Cardiac muscle cell (in vitro differentiated cells and primary cell): ENCODE measurements at places on chromosomes 6 and 20. TPM values are rescaled to one million over a fixed set of nuclear protein-coding genes. Genes with fewer than 3 reads are reported as not detected.

Gene FOXF2
- 0.09 TPM in 1 of 2 replicates, not detected in the other for total RNA-seq

Gene MOXD1
- total RNA-seq = 19.0 and 30.6 TPM in 2 replicates

Gene EFCAB8
- total RNA-seq = not detected in 2 replicates

Gene PEDS1
- total RNA-seq = 36.9 and 38.4 TPM in 2 replicates

Gene AVP
- total RNA-seq = not detected in 2 replicates

DNA sequence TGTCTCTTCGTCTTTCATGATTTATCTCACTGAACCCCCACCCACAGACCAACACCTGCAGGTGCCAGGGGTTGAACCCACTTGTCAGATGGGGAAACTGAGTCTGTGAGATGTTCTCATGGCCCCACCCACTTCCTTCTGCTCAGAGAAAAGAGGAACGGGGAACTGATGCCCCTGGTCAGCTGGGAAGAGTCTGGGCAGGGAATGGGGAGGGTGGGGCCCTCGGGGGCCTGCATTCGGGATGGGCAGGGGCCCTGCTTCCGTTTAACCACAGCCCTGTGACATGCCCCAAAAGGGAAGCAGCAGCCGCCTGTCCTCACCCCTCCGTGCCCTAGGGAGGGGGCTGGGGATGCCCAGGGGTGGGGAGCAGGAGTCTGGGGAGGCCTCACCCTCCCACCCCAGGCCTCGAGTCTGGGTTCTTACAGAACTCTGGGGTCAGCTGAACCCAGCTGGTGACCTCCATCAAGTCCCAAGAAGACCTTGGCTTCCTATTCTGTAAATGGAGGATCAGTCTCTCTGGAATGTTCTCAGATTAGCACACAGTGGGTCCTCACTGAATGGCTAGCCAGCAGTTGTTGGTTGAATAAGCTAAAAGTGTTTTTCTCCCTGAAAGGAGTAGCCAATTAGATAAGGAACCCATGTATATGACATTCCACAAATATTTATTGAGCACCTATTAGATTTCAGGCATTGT lies 81.5 kb downstream of the CEBPB start:
- H3K27me3 ChIP-seq = no peaks in the 10 kb centered on the region
- no peak overlapping the region for H3K27ac ChIP-seq
- H3K36me3 ChIP-seq = no peaks in the 10 kb centered on the region
- no peak for DNase-seq
- no peaks in the 10 kb centered on the region for H3K4me1 ChIP-seq
- H3K4me3 ChIP-seq = no peak overlapping the region

DNA sequence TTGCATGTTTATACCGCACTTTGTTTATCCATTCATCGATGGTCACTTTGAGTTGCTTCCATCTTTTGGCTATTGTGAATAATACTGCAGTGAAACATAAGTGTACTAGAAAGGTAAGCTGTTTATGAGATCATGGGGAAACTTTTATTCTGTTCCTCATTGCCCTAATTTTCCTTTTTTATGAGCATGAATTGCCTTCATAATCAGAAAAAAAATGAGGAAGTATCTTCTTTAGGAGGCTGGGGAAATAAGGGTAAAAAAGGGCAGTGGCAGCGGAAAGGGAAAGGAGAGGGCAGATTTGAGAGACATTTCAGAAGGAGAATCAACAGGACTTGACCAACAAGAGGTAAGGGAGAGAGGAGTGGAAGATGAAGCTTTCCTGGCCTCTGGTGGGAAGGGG lies 14.3 kb upstream of the SERINC3 start:
- no peak for DNase-seq
- H3K27me3 ChIP-seq = no peaks in the 10 kb centered on the region
- H3K4me1 ChIP-seq = no peaks in the 10 kb centered on the region
- H3K4me3 ChIP-seq = no peak overlapping the region
- H3K27ac ChIP-seq = no peak overlapping the region
- no peaks in the 10 kb centered on the region for H3K36me3 ChIP-seq

GRCh38 chr6:17202526-17202925 lies 78.6 kb upstream of the RBM24 start:
- no peak overlapping the region for H3K27ac ChIP-seq
- no peak overlapping the region for H3K4me3 ChIP-seq
- no peaks in the 10 kb centered on the region for H3K4me1 ChIP-seq
- no peaks in the 10 kb centered on the region for H3K36me3 ChIP-seq

DNA sequence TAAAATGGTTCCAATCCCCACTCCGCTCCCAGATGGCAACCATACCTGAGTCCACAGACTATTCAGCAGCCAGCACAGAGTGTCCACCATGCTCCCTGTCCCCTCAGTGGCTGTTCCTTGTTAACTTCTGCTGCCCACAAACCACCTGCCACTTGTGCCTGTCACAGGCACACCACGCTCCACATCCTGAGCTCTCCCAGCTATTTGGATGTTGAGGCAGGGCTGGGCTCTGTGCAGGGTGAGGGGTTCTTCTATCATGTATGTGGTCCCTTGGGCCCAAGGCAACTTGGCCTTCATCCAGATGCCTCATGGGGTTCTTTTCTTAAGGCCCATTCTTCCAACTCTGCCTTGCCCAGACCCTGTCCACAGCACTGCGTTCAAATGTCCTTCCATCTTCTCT lies 34.0 kb upstream of the NXT1 start:
- no peak for DNase-seq
- H3K27ac ChIP-seq = no peak overlapping the region
- H3K4me3 ChIP-seq = no peak overlapping the region
- peaks cover 8% of the 10 kb centered on the region for H3K4me1 ChIP-seq
- no peaks in the 10 kb centered on the region for H3K27me3 ChIP-seq

DNA sequence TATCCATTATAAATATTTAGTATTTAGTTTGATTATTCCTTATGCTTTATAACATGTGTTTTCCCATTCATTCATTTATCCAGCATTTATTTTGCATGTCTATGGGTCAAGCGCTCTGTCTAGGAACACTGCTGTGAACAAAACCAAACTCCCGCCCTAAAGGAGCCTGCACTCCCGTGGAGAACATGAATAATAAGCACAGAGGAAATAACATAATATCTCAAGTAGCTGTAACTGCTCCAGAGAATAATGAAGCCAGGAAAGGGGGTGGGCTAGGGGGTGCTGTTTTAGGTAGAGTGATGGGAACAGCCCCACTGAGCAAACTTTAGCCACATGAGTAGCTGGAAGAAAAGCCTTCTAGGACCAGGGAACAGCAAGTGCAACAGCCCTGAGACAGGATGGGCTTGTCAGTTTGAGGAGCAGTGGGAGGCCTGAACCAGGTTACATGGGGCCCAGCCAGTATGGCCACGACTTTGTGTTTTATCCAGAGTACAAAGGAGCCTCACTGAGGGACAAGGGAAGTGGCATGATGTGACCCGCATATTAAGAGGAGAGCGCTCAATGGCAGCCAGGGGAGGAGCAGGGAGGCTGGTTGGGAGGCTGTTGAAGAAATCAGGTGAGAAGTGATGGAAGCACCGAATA lies 24.4 kb upstream of the PRND start:
- no peak for DNase-seq
- H3K36me3 ChIP-seq = no peaks in the 10 kb centered on the region
- no peaks in the 10 kb centered on the region for H3K27me3 ChIP-seq
- no peaks in the 10 kb centered on the region for H3K4me1 ChIP-seq
- no peak overlapping the region for H3K4me3 ChIP-seq

DNA sequence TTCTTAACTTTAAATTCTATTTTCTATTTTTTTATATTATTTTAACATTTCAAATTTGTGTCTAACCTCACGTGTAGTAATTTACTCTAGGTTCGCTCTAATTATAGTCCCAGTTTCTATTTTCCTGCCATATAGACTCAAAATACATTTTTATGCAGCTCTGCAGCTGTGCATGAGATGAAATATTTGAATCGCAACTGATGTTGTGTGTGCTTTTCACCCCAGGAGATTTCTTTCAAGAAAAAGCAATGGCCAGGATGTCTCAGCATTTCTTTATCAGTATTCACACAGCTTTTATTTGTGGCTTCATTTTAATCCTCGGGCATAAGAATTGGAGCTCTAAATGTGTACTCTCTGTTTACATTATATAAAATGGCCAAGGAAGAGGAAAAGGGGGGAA lies 157.6 kb downstream of the HDGFL1 start:
- no peaks in the 10 kb centered on the region for H3K27me3 ChIP-seq
- no peaks in the 10 kb centered on the region for H3K36me3 ChIP-seq
- H3K4me3 ChIP-seq = no peak overlapping the region
- H3K27ac ChIP-seq = no peak overlapping the region
- no peak for DNase-seq

DNA sequence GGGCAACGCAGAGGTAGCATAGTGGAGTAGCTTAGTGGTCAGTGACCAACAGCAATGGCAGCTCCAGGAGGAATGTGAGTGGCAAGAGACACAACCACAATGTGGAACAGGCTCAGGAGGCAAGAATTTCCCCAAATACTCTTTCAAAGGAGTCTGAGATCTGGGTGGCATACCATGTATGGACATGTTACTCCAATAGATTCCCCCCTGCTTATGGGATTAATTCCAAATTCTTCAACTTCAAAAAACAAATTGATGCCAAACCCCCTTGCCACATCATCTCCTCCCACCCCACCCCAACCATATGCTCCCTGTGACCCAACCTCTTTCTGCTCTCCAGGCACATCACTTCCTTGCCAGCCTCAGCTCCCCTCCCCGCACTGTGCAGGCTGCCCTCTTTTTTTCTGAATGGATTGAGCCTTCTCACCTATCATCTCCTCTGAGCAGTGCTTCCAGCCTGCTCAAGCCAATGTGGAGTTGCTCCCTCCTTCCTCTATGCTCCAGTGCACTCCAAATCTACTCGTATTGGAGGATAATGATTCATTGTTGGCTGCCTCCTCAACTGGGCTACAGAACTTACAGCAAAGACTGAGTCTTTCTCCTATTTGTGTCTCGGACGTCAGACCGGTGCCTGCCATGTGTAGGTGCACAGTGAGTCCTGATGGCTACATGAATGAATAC lies 93.0 kb upstream of the CEP85L start:
- H3K4me3 ChIP-seq = no peak overlapping the region
- H3K36me3 ChIP-seq = no peaks in the 10 kb centered on the region
- no peaks in the 10 kb centered on the region for H3K4me1 ChIP-seq
- no peak for DNase-seq

DNA sequence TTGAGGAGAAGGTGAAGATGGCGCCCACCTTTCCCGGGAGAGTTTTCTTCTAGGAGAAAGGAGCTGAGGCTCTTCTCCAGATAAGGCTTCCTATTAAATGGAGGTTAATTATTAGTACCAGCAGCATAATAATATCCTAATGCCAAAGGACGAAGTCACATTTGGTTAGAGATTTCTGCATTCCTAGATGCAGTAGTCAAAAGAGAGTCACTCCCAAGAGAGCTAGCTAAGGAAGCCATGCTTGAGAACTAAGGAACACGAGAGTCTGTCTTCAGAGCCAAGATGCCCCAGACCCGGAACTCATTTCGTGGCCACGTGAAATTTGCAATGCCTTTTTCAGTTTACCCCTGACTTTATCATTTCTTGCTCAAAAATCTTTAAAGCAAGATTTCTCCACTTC lies 132.7 kb downstream of the TSHZ2 start:
- H3K27ac ChIP-seq = no peak overlapping the region
- no peak overlapping the region for H3K4me3 ChIP-seq
- H3K36me3 ChIP-seq = no peaks in the 10 kb centered on the region
- no peak for DNase-seq
- H3K4me1 ChIP-seq = peaks cover 10% of the 10 kb centered on the region

DNA sequence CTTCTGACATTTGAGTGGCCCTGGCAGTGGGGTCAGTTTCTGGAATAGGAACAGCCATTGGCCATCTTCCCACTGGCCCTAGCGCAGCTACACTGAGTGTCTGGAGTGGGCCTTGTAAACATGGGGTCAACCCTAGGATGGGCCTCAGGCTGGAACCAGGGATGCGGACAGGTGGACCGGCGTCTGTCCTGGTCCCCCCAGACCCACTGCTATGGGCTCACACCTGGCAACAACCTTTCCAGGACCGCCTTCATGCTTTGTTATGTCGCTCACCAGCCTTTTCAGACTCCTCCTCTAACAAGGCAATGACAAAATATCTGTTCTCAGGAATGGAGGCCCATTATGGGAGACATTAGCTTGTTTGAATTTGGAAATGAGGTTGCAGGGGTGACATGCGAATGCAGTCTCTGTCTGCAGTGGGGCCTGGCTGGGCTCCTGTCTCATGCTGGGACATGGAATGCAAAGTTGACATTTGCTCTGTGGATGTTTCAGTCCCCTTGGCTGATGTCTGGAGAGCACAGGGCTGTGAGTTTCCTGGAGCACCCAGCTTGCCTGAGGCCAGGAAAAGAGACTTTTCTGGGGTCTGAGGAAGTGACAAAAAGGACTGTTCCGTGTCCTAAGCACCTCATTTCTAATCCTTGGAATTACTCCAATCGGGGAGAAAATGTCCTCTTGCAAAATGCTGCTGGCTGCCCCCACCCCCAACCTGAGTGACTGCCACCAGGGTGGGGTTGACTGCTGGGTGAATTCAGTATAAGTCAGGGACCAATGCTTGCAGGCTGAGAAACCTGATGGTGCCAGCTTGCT lies 98.7 kb upstream of the PMEPA1 start:
- no peak overlapping the region for H3K4me3 ChIP-seq
- H3K27me3 ChIP-seq = no peaks in the 10 kb centered on the region
- H3K36me3 ChIP-seq = no peaks in the 10 kb centered on the region
- no peaks in the 10 kb centered on the region for H3K4me1 ChIP-seq
- no peak overlapping the region for H3K27ac ChIP-seq
- no peak for DNase-seq

GRCh38 chr20:370977-371754 lies 9.4 kb upstream of the TRIB3 start:
- H3K27me3 ChIP-seq = no peaks in the 10 kb centered on the region
- H3K27ac ChIP-seq = no peak overlapping the region
- no peaks in the 10 kb centered on the region for H3K36me3 ChIP-seq
- no peaks in the 10 kb centered on the region for H3K4me1 ChIP-seq
- H3K4me3 ChIP-seq = no peak overlapping the region
